ENCODE measurements at places on chromosomes 5 and 9.

DNA sequence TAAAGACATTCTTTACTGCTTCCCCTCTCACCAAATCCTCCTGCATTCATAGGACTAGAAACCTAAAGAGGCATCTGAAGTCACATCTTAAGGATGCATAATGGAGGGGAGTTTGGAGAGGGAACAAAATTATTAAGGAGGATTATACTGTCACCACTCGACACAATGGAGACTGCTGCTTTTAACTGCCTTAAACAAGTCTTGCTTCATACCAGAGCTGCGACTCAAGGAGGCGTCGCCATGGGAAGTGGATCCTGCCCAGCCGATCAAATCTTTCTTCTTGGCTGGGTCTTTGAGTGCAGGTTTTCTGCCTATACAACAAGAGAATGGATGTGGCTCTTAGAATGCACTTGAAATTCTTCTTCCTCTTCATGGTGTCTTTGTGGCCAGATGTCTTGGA lies 66.7 kb upstream of the FOXE1 start:
- no peak for DNase-seq

DNA sequence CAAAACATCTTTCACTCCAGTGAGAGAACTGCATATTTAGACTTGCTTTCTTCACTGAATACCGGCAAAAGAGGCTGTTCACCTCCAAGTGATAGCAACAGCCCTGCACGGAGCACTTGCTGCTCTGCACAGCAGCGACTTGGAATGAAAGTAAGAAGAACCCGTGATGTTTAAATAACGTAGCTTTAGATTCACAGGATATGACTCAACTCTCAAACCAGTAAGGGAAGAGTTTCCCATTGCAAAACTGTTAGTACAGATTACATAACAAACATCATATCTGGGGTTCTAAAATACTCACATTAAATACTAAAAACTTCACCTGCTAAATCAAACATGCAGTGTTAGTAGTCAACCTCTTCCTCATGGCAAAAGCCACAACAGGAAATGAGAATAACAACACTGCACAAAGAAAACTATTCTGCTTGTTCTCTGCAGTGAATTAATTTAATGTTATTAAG lies 203.4 kb downstream of the MCTP1 start:
- DNase-seq: no peak

DNA sequence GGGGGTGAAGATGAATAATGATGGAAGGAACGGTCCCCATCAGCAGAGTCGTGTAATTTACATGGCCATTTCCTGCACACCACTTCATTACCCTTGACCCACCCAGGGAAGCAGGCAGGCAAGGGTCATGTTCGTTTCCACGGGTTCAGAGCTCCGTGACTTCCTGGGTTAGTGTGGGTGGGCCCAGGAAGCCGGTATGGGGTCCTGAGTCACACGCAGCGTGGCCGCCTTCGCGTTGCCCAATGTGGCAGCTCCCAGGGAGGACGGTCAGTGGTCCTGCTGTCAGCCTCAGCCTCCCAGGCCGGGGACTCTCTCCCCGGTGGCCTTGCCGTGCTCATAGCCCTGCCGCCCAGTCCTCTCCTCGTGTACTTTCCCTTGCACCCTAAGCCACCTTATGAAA lies 5.1 kb upstream of the TERT start:
- DNase-seq: no peak

DNA sequence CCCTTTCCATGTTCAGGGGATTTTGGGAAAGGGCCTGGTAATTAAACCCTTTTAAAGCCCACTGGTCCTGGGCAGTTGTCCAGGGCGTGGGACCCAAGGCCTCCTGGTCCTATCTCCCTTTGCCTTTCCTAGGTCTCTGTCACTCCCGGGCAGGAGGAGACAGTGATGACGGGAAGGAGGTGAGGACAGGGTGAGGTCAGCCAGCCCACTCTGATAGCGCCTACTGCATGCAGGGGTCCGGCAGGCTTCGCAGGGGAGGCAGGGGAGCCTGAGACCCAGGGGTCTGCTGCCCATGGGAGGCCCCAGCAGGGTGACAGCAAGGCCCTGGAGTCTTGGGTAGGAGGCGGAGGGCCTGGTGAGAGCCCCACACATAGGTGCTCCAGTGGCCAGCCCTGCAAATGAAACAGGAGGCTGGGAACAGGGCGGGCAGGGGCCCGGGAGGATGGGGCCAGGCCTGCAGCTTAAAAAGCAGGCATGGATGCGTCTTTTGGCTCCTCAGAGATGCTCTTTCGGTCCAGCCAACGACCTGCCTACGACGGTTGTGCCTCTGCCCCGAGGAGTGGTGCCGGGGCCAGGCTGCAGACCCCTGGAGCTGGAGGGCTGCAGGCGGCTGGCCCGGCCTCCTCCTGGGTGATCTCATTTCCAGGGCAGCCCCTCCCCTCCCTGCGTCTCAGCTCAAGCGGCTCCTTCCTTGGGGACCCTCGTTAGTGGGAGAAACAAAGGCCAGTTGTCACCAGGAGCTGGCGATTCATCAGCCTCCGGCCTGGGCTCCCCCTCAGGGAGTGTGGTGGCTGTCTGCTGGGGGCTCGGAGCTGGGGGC lies 6.7 kb upstream of the RXRA start:
- DNase-seq: no peak

GRCh38 chr5:133992429-133993155 lies 12.2 kb downstream of the VDAC1 start:
- peak; percentile 66 for DNase-seq

DNA sequence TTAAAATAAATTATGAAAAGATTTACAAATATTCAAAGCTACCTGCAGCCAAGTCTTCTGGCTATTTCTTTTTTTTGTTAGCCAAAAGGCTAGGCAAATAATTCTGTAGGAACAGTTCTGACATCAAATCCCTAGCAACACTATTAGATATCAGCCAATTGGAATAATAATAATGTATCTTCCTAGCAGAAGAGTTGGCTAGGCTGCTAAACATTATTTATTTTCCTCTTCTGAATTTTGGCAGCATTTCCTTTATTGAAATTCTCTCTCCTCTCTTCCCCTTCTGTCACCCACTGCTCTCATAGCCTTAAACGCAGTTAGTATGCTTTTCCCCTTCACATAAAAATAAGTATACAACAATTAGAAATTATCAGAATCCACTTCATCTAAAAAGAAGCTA lies 42.6 kb downstream of the ZDHHC21 start:
- no peak for DNase-seq

DNA sequence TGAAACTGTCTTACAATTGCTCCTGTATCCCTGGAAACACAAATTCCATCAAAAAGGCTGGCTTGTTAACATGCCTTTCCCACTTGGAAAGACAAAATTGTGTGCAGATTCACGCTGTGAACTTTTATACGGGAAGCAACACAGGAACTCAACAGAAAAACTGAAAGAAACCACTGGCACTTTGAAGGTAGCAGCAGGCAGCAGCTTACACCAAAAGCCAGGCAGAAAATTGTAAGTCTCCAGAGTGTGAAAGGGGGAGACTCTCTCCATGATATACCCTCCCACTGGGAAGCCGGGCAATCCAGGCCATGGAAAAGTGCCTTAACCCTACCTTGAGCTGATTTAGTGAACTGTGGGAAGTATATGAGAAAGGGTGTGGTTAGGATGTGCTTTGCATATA lies 943.7 kb downstream of the CDH18 start:
- no peak for DNase-seq

DNA sequence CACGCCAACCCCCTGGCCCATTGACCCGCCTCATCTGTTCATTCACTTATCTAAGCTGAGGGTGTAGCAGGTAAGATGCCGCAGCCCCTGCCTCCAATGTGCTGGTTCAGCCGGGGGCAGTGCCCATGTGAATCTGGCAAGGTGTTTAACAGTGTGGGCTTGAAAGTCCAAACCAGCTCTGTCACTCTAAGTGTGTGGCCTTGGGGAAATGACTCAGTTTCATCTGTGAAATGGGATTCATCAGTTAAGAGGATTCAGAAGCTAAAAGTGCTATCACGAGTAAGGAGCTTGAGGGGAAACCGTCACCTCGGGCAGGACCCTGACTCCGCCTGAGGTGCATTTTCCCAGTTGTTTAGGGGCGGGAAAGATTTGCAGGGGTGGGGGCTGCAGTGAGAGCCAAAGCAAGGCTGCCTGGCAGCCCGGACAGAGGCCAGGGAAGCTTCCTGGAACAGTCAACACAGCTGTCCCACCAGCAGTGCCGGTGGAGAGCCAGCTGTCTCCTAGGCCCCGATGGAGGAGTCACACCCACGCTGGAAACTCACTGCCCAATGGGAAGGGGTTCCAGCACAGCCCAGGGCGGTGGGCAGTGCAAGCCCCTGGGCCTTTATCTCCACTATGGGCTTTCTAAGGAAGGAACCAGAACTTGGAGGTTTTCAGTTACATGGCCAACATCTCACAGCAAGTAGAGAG lies 9.7 kb upstream of the URM1 start:
- DNase-seq: peak; percentile 4

GRCh38 chr5:149265597-149265996 lies 6.1 kb upstream of the AFAP1L1 start:
- peak; percentile 4 for DNase-seq

DNA sequence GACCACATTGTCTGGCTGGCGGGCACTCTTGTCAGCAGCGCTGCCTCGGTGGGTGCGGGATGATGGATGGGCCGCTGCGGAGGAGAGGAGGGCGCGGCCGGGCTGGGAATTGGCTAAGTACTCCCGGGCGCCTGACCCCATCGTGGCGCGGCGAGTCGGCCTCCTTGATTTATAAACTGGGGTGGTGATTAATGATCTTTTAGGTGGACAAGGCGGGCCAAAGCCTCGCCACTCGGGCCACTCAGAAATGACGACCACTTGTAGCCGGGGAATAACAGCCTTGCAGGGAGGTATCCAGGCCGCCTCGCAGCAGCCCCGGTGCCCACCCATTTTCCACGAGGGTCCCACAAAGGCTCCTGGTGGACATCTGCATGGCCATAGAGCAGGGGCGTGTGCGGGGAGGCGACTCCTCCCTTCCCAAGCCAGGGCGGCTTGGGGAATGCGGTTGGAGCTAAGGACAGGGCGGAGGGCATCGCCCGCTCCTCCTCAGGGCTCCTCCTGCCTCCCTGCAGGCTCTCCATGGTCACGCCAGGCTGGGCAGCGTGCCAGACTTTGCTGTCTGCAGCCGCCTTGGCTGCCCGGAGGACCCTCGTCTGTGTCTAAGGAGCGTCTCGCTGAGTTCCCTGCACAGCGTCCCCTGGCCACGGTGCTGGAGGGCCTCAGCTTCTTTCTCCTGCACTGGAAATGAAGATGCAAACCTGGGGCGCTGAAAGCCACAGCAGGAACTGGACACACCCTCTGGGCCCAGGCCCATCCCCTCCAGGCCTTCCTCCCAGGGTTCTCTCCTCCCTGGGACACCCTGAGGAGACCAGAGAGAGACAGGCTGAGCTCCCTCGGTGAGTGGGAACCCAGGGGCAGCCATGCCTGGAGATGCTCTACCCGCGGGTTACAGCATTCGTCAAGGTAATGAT lies 287.4 kb upstream of the IRX4 start:
- DNase-seq: no peak

DNA sequence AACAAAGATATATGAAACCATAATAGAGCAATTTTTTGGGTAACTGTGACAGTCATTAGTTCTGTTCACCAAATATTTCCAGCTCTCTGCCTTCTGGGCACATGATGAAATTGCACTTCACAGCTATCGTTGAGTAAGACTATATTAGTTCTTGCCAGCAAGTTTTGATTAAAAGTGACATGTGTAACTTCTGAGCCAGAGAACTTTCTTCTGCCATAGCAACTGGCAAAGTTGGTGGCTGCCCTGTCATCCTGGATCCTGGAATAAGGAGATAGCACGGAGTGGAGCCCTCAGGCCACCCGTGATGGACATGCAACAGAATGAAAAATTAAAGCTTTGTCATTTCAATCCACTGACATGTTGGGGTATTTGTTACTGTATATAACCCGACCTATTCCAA lies 194.4 kb upstream of the VCAN start:
- DNase-seq: no peak

DNA sequence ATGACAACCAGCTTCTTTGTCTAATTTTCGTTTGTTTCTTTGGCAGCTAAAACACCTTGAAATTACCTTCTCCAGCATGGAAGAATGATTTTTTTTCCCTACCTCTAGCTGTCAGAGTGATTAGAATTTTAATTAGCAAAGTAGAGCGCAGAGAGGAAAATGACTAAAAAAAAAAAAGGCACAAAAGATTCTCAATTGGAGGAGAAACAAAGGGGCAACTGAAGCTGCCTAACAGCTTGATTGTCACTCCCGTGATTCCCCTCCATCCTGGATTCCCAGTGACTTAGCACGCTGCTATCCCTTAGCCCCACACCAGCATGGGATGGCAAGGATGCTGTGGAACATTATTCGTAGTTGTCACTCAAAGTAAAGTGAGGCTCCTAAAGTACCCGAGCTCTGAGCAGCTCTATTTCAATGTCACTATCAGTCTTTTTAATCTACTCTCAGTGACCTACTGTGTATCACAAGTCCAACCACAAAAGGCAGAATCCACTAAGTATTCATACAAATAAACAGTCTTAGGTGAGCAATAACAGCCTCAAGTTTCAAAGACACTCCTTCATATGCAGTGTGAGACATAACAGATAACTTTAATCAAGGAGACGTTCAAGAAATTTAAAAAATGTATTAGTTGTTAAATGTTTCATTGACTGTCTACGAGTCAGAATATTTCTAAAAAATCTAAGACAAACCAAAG lies 710.0 kb upstream of the GRAMD2B start:
- no peak for DNase-seq

DNA sequence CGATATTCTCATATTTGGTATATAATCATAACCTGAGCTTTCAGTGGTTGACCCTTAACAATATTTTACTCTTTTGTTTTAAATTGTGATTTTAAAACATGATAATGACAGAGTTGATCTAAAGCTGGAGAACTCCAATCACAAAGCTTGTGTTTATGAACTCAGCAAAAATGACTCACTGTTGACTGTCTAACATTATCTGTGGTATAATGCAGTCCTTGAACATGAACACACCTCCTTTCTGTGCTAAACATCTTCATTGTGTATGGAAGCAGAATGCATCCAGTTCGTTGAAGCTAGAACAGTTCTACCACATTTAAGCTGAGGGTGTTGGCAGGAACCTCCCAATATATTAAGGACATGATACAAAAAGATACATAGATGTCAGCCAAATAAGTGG lies 1030.2 kb upstream of the SEMA6A start:
- DNase-seq: no peak

GRCh38 chr5:135136546-135136945 lies 102.5 kb upstream of the PITX1 start:
- DNase-seq: no peak

- no peak for DNase-seq
Measured at GRCh38 chr5:170141636-170142035, 35.9 kb downstream of the FOXI1 start.

- no peak for DNase-seq
Measured at GRCh38 chr5:172722327-172722815, 48.6 kb downstream of the DUSP1 start.

GRCh38 chr5:15938961-15939360 lies 240.6 kb downstream of the MARCHF11 start:
- DNase-seq: no peak

- DNase-seq: no peak
Measured at GRCh38 chr5:151238303-151238741, 14.4 kb upstream of the CCDC69 start.

GRCh38 chr9:137387114-137387890 lies 35.7 kb downstream of the EXD3 start:
- no peak for DNase-seq

- no peak for DNase-seq
Measured at GRCh38 chr5:14572836-14573235, 8.8 kb upstream of the OTULINL start.

Data from COR-L47 (cell line).